Posterior vena cava (tissue), 2 donors: ENCODE measurements at places on chromosomes 5 and 9. TPM values are rescaled to one million over a fixed set of nuclear protein-coding genes. Genes with fewer than 3 reads are reported as not detected.

The CBY3 gene
- not detected for total RNA-seq

The C8G gene
- total RNA-seq: 1.4 TPM

The MYMK gene
- not detected for total RNA-seq

The ZNF300 gene
- 4.8 TPM for total RNA-seq

The TEK gene
- total RNA-seq: 14.5 TPM

The PDE6A gene
- not detected for total RNA-seq

The ITK gene
- total RNA-seq: 1.2 TPM

The FGD3 gene
- 6.3 TPM for total RNA-seq

The PITX1 gene
- total RNA-seq: 0.81 TPM

The CER1 gene
- total RNA-seq: not detected

The CCDC180 gene
- 3.2 TPM for total RNA-seq

The PRDM9 gene
- total RNA-seq: not detected

The PTPRD gene
- 51.2 TPM for total RNA-seq

The CD180 gene
- total RNA-seq: 1.4 TPM

The CCNO gene
- total RNA-seq: 0.24 TPM

The MTRR gene
- total RNA-seq: 43.0 TPM

The ABITRAM gene
- total RNA-seq: 10.5 TPM

The PCDHGA5 gene
- total RNA-seq: 5.2 TPM

The PRUNE2 gene
- 357 TPM for total RNA-seq

The ACTBL2 gene
- not detected for total RNA-seq

The HTR1A gene
- total RNA-seq: not detected

The SPATA31D4 gene
- not detected for total RNA-seq

The RASGEF1C gene
- total RNA-seq: not detected

The PCDHGA6 gene
- total RNA-seq: 6.6 TPM

The HAVCR2 gene
- total RNA-seq: 8.4 TPM

The DNM1 gene
- 46.5 TPM for total RNA-seq

The NR4A3 gene
- total RNA-seq: 37.4 TPM

The TMEFF1 gene
- total RNA-seq: 1.5 TPM

The FOXD4L6 gene
- total RNA-seq: not detected

The SLC45A2 gene
- not detected for total RNA-seq

The IL9 gene
- total RNA-seq: not detected

The CAMLG gene
- total RNA-seq: 31.6 TPM

The TNFSF15 gene
- 0.28 TPM for total RNA-seq

The GADD45G gene
- 9.2 TPM for total RNA-seq

The CLPTM1L gene
- total RNA-seq: 56.5 TPM

The SLC27A6 gene
- not detected for total RNA-seq

The GMCL2 gene
- total RNA-seq: not detected

The CHSY3 gene
- 5.8 TPM for total RNA-seq

The PCA3 gene
- total RNA-seq: not detected

The INSL6 gene
- total RNA-seq: not detected

The PTGS1 gene
- 30.2 TPM for total RNA-seq

The TAF11L5 gene
- total RNA-seq: not detected

The SHC3 gene
- 12.2 TPM for total RNA-seq

The ARHGEF39 gene
- total RNA-seq: 0.46 TPM

The TRIO gene
- 181 TPM for total RNA-seq

The SPINK6 gene
- total RNA-seq: not detected

The PCDHAC1 gene
- 0.14 TPM for total RNA-seq

The VLDLR gene
- total RNA-seq: 39.5 TPM

The SLC6A18 gene
- total RNA-seq: not detected
